Stimulated activated CD4-positive, alpha-beta T cell treated with anti-CD3 and anti-CD28 coated beads, Interleukin-1b, Interleukin-23, amount 100 ng/mL, for 1 hour (primary cell): ENCODE measurements at places on chromosomes 3 and 15.

DNA sequence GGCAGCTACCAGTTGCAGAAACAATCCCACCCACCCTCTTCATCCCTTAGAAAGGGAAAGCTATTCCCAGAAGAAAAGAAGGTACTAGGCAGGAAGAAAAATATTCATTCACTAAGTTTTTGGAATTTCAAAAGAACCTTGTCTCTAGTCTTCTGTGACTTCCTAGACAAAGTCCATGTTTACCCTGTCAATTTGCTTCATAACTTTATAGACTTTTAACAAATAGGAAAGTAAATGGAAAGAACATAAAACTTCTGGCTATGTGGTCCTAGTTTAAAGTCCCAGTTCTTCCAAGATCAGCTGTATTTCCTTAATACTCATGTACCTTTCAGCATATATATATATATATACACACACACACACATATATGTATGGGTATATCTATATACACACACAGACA lies 143.7 kb upstream of the SNTN start:
- DNase-seq, result no peak

GRCh38 chr15:76185716-76186115 lies 125.6 kb downstream of the ETFA start:
- DNase-seq, result no peak

DNA sequence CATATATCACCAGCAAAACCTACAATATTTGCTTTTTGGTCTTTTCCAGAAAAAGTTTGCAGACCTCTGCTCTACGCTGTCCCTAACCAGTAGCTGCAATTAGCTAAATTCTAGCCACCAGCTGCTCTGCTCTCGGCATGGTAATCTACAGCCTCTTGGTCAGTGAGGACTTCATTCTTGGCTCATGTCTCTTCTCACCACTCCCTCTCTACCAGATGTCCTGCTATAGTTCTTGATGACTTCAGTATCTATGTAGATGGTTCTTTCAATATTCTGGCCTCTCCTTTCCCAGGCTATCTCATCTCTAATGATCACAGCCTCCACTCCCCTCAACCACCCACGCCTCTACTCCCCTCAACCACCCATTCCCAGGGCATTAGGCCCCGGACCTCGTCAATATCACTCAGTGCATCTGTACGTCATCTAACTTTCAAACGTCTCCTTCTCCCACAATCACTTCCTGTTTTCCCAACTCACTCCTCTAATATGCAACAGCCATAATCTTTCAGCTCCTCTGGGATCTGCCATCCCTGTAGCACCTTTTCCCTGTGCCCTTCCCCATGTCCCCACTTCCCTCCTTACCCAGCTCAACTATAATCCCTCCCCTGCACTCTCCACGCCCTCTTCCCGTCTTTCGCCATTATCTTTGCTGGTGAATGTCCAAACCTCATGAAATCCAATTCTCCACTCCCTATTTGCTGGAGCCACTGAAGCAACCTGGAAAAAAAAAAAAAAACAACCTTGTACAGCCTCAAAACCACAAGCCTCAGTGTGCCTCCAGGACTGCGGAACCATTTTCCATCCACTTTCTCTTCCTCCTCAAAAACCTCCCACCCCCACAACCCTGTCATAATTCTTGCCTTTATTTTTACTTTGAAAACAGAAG lies 429.4 kb upstream of the PROK2 start:
- no peak for DNase-seq

DNA sequence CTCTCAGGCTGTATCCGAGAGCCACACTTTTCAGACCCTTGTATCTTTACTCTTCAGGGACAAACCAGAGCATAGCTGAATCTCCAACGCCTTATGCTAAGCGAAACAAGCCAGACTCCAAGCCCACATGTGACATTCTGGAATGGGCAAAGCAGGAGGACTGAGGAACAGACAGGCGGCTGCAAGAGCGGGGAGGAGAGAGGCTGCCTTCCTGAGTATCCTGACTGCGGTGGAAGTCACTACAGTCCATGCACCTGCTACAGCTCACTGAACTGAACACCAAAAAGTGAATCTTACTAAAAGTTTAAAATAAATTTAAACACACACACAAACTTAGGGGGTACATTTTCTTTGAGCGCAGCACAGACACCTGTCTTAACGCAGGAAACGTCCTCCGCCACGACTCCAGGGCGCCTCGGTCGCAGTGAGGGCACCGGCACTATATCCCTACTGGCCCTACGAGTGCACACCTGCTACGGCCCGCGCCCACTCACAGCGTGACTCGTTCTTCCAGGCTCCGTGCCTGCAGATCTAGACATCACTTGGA lies 1.4 kb downstream of the CYFIP1 start:
- DNase-seq, result no peak
